MG63 (cell line): ENCODE measurements at places on chromosomes 5 and 9. TPM values are rescaled to one million over a fixed set of nuclear protein-coding genes. Genes with fewer than 3 reads are reported as not detected.

ZNF354C gene
- total RNA-seq: 1.7 and 2.6 TPM in 2 replicates

TMEM215 gene
- not detected in 2 replicates for total RNA-seq

SH2D3C gene
- total RNA-seq: not detected in 2 replicates

CWC27 gene
- total RNA-seq: 12.3 and 60.7 TPM in 2 replicates

C5orf46 gene
- 6.0 TPM in 1 of 2 replicates, not detected in the other for total RNA-seq

KLHL3 gene
- total RNA-seq: 0.82 TPM in 1 of 2 replicates, not detected in the other

FYB1 gene
- total RNA-seq: not detected in 2 replicates
